ENCODE measurements at places on chromosomes 2 and 18. TPM values are rescaled to one million over a fixed set of nuclear protein-coding genes. Genes with fewer than 3 reads are reported as not detected.

SAG gene
- total RNA-seq, result not detected

RGPD4 gene
- total RNA-seq, result not detected

ADAM23 gene
- 0.03 TPM for total RNA-seq

KIF1A gene
- total RNA-seq, result 1.1 TPM
